Inflammatory macrophage treated with lipopolysaccharide for 1 hour (primary cell): ENCODE measurements at places on chromosomes 6 and 20.

GRCh38 chr6:138229663-138230179, 11.4 kb upstream of the PBOV1 start:
- no peak for DNase-seq

GRCh38 chr6:43695215-43695966, 7.8 kb upstream of the MRPS18A start:
- DNase-seq, result no peak

DNA sequence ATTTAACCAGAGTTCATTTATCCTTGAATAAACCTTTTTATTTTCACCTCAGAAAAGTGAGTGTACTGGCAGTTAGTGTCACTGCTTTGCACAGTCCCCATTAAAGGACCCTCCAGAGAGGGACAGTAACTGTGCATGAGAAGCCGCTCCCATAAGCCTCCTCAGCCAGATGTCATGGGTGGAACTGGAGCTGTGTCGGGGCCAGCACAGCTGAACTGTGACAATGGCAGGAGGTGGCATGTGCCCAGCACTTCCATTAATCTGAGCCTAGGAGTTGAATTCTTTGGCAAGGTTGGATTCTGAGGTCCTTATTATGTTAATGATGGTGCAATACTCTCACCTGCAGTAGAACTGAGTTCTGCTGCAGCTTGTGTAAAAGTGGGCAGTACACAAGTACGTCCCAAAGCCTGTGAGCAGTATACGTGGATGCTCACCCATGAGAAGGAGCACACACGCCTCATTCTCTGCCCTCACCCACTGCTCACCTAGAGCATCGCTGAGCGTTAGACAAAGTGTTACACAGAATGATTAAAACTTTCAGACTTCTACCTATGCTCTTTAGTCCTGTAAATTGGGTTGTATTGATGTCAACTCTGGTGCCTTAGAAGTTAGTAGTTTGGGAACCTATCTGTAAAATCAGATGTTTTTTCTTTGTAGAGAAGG, 11.9 kb upstream of the CSE1L start:
- no peak for DNase-seq

GRCh38 chr6:169774347-169774746, 22.9 kb downstream of the ERMARD start:
- no peak for DNase-seq

- DNase-seq, result no peak
Observed at GRCh38 chr6:127854009-127854408, 46.8 kb downstream of the THEMIS start.

DNA sequence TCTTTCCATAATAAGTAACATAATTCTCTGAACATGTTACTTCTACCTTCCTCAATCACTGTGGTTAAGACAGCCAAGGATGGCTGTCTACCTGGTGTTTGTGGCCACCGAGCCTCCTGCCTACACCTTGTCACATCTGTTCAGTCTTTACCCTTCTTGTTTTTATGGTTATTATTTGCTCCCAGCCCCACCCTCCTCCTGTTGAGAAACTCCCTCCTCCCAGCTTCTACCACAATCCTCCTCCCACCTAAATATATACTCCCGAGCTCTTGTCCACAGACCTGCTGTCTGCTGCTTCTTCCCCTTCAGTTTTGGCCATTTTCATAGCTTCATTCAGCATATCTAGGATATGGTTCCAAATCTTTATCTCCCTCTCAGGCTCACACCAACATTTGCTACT, 35.7 kb upstream of the GABRR1 start:
- peak; percentile 7 for DNase-seq

DNA sequence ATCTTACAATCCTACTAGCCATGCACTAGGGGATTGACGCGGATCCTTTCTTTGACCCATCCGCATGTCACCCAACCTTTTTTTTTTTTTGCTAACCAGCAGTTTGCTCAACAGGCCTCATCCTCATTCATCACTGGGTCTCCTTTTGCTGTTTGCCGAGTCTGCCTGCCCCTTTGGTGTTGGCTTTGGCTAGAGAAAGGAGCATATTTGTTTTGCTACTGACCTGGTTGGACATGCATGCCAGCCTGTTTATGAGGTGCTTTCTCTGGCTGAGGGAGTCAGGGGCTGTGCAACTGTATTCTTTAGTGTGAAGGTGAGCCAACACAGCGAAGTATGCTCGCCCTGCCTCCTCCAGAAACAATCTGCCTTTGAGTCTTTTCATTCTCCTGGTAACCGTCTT, 40.2 kb downstream of the E2F3 start:
- no peak for DNase-seq

DNA sequence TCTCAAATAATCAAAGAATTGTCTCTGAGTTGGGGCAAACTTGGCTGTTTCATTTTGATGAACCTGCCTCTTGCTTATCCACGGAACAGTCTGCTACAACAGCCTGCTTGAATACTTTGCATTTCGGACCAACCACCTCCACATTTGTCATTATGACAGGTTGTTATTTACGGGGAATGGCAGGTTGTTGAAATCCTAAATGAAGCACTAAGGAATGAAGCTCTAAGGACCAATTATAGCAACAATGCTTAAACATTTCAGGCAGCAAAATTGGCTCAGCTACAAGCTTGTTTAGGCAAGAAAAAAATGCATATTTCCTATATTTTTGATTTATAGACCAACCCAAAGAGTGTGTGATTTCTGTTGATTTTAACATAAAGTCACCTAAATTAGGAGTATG, 84.5 kb downstream of the MAP3K7 start:
- DNase-seq, result no peak

GRCh38 chr6:134512981-134513391, 195.1 kb upstream of the SGK1 start:
- DNase-seq, result peak; percentile 51

DNA sequence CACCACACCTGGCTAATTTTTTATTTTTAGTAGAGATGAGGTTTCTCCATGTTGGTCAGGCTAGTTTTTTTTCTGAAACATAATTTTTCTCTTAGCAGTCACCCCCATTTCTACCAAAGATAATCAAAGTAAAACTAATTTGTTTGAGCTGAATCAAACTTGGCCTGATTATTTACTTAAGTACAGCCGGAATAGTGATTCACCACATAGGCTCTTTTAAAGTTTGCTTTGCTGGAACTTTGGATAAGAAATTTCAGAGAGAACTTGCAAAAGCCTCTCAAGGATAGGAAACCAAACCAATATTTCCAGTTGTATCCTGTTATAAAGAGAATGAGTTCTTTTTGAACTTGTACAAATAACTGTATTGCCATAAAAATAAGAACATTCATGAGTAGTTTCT, 105.0 kb upstream of the SYNCRIP start:
- no peak for DNase-seq

DNA sequence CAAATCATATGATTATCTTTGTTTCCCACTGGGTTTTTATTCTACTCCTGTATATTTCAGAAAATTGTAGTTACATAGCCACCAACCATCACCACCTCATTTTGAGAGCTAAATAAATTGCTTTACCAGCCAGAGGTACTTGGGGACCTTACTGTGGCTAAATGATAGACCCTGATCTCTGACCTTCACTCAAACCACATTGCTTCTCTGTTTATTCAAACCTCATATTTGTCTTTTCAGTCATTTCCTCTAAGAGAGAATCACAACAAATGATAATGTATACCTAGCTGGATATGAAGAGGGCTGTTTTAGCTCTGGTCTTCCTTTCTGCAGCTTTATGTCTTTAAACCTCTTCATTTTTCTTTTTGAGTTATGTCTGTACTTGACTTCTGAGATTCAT, 142.8 kb downstream of the ADGB start:
- DNase-seq, result no peak

DNA sequence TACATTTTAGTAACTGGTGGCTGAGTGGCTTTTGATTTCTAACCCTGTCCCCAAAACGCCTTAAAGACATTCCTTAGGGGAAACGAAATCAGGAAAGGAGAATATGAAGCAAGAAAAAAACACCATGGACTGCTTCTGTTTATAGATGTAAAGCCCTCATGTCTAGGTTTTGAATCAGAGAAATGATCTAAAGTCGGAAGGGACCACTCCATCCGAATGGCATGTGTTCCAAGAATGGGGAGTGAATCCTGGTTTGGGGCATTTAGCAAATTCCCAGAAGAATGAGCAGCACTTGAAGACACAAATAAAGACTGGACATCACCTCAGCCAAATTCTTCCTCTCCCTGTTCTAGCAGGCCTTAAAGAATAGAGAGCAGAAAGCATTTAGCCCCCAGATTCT, 65.6 kb downstream of the CAP2 start:
- DNase-seq, result no peak

DNA sequence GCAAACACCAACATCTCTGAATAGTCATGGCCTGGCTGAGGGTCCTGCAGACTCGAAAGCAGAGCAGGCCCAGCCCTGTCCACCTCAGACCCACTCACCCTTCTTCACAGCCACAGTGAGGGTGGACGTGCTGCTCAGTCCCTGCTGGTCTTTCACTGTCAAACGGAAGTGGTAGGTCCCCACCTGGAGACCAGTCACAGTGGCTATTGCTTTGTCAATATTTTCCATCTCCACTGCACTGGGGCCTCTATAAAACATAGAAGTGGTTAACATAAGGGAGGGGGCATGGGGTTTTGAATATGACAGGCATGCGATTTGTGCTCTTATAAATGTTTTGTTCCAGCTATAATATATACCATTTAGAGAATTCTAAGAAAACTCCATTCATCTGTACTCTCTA, 73.9 kb downstream of the ALDH5A1 start:
- DNase-seq, result no peak

GRCh38 chr6:13421425-13422059, 65.9 kb downstream of the GFOD1 start:
- DNase-seq, result no peak

DNA sequence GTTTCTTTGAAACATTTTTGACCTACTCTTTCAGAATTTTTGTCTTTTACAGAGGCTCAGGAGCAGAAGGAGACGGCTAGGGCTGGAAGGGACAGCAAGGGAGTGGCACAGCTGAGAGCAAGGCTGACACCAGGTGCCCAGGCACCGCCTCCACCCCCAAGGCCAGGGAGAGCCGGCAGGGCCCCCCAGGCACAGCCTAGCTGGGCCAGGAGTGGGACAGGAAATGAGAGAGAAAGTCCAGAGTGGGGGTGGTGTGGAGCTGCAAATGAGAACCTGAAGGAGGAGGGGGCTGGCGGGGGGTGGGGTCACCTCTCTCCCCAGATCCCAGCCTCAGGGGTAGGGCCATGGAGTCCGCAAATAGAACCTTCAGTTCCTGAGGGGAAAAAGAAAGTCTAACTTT, 236.7 kb downstream of the CDC5L start:
- no peak for DNase-seq

DNA sequence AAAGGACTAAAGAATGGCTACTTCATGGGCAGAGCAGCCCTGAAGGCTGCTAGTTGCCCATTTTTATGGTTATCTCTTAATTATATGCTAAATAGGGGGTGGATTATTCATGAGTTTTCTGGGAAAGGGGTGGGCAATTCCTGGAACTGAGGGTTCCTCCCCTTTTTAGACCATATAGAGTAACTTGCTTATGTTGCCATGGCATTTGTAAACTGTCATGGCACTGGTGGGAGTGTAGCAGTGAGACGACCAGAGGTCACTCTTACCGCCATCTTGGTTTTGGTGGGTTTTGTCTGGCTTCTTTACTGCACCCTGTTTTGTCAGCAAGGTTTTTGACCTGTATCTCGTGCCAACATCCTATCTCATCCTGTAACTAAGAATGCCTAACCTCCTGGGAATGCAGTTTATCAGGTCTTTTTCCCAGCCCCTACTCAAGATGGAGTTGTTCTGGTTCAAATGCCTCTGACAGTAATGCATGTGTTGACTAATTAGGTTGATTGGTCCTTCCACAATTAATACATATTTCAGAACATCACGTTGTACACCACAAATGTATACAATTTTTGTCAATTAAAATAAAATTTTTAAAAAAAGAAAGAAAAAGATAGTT, 139.5 kb downstream of the PDE7B start:
- DNase-seq, result no peak

DNA sequence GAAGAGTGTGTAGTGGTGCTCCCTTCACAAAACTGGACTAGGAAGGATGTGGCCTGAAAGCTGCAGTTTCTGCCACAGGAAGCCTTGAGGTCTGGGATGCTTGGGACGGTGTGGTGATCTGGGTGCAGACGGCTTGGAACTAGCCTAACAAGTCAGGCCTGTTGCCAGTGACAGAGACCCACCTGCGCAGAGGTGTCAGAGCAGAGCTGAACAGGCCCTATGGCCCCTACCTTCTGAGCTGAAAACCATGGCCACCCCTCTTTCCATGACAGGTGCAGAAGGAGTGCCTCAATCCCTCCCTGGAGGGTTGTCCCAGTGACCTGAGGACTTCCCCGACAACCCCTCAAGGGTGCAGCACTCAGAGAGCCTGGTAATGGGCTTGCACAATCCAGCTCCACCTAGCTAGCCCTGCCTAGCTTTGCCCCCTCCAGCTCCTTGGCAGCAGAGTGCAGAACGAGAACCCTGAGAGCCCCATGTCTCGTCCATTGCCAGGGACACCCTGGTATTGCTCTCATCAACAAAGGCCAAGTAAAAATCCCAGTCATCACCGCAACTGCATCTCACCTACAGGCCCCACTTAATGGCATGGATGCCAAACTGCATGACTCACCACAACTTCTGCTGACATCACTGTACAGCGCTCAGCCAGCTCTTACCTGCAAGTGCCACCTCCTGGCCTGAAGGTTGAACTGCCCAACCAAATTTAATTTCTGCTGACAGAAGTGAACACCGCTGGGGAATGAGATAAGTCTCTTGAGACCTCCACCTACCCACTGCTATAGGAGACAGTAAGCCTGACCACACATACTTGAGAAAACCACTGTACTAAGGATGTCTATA, 563.1 kb downstream of the TFAP2A start:
- DNase-seq, result no peak

- no peak for DNase-seq
Observed at GRCh38 chr20:60202046-60202445, 243.8 kb downstream of the CDH26 start.
